Immature natural killer cell (primary cell): ENCODE measurements at places on chromosomes 12 and 14.
A peak's percentile ranks its signal among the peaks of the same experiment; 100 is the strongest.

DNA sequence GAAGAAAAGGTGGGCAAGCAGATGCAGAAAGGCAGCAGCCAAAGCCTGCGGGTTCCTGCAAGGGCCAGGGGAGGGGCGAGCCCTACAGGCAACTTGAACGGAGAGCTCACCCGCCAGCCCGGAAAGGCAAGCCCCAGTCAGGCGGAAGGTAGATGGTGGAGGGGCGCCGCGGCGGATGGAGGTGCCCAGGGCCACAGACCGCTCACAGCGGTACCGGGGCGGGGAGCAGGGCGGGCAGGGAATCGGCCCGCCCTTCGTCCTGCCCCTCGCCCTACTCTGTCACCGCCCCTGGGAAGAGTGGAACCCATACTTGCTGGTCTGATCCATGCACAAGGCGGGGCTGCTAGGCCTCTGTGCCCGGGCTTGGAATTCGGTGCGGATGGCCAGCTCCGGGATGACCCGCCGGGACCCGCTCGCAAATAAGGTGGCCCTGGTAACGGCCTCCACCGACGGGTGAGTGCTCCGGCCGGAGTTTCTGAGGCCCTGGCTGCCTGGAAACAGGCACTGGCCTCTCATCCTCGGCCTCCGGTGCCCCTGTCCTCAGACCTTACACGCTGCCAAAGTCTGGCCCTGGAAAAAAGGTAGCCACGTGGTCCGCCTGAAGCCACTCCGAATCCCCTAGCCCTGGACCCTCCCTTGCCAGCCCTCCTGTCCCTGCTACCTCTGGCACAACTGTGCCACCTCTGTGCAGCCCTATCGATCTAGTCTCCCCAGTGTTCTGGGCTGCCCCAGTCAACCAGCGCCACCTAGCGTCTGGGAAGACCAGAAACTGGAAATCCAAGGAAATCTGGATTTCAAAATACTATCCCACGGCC, at the start of gene DHRS4:
Gene DHRS4 (plus strand): TSS at position 307 of the 815 bp plus-strand sequence. CDS start 19 bp downstream, at position 326.
- DNase-seq: peak; percentile 69

DNA sequence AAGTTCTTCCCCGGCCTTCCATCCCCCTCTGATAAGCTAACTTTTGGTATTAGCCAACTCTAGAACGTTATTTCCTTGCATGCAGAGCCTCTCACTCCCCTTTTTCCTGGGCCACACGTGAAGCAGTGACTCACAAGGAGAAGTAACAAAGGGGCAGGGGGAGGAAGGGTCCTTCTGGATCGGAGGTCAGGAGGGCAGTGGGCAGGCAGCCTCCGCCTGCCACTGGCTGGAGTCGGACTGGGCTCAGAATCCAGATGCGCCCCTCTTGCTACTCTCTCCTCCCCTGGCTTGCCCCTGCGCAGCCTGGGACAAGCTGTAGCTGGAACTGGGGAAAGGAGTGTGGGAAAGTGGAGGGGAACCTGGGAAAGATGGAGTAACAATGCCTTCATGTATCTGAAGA, 55.0 kb downstream of the TPCN1 start:
- DNase-seq: no peak

DNA sequence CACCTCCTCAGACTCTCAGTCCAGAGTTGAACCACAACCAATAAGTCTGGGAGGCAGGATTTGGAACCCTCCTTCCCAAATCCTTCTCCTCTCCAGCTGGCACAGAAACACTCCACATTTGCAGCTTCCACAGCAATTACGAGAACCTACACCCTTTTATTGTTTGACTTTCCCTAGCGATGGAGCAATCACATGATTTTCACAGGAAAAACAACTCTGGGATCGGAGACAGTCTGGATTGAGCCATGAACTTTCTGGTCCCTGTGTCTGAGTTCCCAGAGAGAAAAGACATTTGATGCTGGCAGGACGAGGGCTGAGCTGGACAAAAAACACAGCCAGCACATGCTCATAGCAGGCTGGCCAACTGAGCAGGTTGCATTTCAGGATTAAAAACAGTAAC, 49.0 kb upstream of the STON2 start:
- DNase-seq: no peak

- DNase-seq: no peak
These were observed 58.5 kb downstream of the GPR135 start for GRCh38 chr14:59406454-59407245.

- no peak for DNase-seq
These were observed 65.4 kb downstream of the ACSM4 start for GRCh38 chr12:7369274-7369729.
